ENCODE measurements at places on chromosomes 16 and 17.

DNA sequence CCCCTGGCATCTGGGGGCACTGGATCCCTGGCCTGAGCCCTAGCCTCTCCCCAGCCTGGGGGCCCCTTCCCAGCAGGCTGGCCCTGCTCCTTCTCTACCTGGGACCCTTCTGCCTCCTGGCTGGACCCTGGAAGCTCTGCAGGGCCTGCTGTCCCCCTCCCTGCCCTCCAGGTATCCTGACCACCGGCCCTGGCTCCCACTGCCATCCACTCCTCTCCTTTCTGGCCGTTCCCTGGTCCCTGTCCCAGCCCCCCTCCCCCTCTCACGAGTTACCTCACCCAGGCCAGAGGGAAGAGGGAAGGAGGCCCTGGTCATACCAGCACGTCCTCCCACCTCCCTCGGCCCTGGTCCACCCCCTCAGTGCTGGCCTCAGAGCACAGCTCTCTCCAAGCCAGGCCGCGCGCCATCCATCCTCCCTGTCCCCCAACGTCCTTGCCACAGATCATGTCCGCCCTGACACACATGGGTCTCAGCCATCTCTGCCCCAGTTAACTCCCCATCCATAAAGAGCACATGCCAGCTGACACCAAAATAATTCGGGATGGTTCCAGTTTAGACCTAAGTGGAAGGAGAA, 13.5 kb downstream of the STH start:
- DNase-seq, result no peak

DNA sequence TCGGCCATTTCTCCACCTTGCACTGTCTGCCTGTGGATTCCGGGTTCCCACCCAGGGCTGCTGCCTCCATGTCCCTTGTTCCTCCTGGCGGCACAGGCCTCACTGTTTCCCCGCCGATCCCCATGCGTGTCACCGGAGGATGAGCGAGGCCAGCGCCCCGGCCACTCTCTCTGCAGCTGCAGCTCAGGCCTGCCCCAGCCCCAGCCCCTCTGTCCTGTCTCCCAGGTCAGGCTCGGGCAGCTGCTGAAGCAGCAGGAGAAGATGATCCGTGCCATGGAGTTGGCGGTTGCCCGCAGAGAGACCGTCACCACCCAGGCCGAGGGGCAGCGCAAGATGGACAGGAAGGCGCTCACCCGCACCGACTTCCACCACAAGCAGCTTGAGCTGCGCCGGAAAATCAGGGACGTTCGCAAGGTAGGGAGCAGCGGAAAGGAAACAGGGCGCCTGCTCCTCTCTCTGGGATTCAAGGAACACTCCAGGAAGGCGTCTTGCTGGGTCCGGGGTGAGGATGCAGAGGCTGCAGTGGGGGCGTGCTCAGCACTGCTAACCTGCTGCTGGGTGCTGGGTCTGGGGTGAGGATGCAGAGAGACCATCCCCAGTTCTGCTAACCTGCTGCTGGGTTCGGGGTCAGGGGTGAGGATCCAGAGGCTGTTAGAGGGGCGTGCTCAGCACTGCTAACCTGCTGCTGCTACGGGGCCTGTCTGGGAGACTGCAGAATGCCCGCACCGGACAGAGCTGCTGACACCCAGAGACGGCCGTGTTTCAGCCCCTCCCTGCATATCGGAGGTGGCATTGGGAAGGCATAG, 6.1 kb upstream of the GAA start:
- DNase-seq, result no peak

GRCh38 chr16:84765616-84766580, 53.9 kb upstream of the CRISPLD2 start:
- no peak for DNase-seq

GRCh38 chr17:34601416-34601815, 22.0 kb downstream of the TMEM132E start:
- DNase-seq, result no peak

DNA sequence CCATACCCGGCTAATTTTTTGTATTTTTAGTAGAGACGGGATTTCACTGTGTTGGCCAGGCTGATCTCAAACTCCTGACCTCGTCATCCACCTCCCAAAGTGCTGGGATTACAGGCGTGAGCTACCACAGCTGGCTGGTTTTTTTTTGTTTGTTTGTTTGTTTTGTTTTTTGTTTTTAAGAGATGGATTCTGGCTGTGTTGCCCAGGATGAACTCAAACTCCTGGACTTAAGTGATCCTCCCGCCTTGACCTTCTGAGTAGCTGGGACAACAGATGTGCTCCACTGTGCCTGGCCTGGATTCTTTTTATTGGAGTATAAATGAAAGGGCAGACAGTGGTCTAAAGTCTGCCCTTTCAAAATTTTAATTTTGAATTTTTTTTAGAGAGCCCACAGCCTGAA, 44.7 kb downstream of the FOXK2 start:
- DNase-seq, result no peak

DNA sequence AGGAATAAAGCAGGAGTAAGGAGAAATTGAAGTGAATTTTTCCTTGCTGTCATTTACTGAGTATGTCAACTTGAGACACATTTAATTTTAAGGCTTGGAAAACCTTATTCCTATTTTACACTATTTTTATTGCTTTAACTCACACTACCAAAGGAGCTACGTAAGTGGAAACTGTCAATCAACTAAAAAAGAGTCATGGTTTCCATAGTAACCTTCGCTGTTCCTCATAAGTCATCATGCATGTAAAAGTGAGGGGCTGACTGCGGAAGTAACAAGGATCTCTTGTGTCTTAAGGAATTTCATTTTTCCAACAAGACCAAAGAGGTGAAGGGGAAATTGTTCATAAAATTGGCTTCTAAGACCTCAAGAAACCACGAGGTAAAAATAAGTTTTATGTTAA, 516.2 kb upstream of the CA10 start:
- DNase-seq, result no peak

DNA sequence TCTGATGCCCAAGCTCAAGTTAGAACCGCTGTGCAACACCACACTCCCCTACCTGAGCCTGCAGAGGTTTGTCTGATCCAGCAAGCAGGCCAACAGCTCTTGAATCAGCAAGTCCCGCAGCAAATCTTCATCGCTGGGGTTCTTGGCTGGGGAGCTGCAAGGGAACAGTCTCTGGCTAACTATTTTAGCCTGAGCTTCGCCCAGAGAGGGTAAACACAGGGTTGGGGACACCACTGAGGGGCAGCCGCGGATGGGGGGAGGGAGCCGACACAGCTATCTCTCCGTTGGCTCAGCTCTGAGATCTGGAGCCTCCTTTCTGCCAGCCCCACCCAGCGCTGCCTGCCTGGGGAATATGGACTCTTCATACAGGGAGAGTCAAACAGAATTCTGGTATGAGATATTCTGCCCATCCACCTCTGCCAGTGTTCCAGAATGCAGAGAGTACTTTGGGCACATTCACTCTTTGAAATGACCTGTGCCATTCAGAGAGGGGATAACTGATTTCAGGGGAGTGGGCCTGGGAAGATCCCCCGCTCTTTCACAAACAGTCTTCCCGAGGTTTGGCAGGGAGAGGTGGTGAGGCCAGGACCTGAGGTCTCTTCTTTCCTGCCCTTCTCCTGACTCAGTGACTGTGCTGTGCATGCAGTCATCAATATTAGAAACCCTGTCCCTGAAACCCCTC, 7.4 kb downstream of the GIP start:
- no peak for DNase-seq

DNA sequence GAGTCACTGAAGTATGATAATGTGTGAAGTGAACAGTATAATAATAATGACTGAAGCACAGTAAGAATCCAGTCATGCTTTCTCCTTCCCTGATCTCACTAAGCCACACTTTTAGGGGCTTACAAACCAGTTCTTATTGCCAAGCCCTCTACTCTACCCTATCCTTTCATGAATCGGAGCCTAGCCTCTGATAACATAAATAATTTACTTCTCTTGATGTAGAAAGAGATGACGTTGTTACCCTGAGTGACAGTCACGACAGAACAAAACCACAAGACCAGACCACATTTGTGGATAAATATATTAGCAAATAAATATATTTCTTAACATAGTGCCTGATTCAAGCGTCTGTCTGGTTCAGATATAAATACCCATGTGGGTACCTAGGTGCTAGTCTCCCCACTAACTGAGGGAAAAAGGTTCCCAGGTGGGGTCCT, 1.4 kb upstream of the SUPT4H1 start:
- DNase-seq, result no peak

GRCh38 chr16:68972013-68972412, 128.7 kb downstream of the TANGO6 start:
- no peak for DNase-seq

GRCh38 chr17:28147017-28147416, 104.5 kb downstream of the NLK start:
- no peak for DNase-seq

- no peak for DNase-seq
Observed at GRCh38 chr16:3587547-3588110, 10.4 kb upstream of the NLRC3 start.

DNA sequence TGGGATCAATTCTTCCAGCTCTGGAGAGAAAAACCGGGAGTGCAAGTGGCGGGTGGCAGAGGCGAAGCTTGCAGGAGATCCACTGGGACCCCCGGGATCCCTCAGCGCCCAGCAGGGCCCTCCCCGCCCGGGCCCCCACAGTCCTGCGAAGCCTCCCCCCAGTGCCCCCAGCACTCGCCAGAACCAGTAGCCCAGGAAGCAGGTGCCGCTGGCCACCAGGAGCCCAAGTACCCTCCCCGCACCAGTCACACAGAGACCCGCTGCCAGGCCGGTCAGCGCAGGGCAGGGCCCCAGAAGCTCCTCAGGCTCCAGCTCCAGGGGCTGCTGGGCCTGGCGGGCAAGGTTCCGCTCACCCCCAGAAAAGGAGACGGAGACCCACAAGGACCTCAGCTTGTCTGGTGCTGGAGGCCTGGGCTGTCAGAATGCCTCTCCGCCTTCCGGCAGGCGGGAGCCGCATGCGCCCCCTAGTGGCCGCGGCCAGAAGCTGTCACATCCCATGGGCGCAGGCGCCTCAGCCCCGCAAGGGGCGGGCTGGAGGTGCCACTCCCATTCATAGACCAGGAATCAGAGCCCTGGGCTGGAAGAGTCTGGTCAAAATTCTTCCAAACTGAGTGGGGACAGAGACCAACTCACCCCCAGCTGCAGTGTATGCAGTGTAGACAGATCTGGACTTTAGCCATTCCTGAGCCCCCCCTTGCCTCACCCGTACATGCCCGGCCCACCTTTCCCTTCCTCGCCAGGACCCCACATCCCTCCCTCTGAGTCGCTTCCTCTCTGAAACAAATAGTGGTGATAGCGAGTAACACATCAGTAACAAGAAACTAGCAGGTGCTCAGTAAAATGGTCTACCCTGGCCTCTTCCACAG, 1002.3 kb downstream of the KCNJ18 start:
- no peak for DNase-seq

DNA sequence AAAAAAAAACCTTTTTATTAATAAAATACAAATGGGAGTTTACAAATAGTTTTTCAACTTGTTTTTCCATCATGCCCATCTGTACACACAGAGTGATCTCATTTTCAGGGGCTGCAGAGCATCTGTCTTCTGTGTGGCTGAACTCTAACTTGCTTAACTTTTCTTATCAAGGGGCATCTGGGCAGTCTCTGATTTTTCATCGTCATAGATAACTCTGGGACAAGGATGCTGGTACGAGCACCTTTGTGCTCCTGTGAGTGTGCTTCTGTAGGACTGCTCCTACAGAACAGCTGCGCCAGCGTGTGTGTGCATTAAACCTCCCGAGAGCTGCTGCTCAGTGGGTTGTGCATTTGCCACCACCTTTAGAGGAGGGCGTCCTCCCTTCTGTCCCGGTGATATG, 34.6 kb upstream of the TAC4 start:
- no peak for DNase-seq

All from activated CD8-positive, alpha-beta memory T cell treated with anti-CD3 and anti-CD28 coated beads for 48 hours (primary cell).